ENCODE measurements at places on chromosomes 2 and 18. TPM values are rescaled to one million over a fixed set of nuclear protein-coding genes. Genes with fewer than 3 reads are reported as not detected.
A peak's percentile ranks its signal among the peaks of the same experiment; 100 is the strongest.

DNA sequence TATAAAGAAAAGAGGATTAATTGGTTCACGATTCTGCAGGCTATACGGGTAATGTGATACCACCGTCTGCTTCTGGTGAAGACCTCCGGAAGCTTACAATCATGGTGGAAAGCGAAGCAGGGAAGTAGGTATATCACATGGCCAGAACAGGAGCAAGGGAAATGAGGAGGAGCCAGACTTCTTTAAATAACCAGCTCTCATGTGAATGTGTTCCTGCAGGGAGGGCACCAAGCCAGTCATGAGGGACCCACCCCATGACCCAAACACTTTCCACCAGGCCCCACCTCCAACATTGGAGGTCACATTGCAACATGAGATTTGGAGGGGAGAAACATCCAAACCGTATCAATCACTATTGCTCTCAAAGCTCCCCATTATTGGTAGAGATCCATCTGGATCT is 61.8 kb downstream of the EFEMP1 start:
- H3K4me1 ChIP-seq, result no peaks in the 10 kb centered on the region
- H3K27me3 ChIP-seq, result no peaks in the 10 kb centered on the region
- H3K36me3 ChIP-seq, result no peaks in the 10 kb centered on the region
- H3K27ac ChIP-seq, result peak overlapping the region; percentile 50
- H3K4me3 ChIP-seq, result no peak overlapping the region

- H3K36me3 ChIP-seq, result no peaks in the 10 kb centered on the region
- H3K27ac ChIP-seq, result no peak overlapping the region
- peaks cover 4% of the 10 kb centered on the region for H3K4me1 ChIP-seq
- H3K4me3 ChIP-seq, result no peak overlapping the region
- H3K27me3 ChIP-seq, result no peaks in the 10 kb centered on the region
Observed at GRCh38 chr2:119647440-119648169, 31.4 kb upstream of the TMEM177 start.

GRCh38 chr2:136957044-136957443 is 191.7 kb downstream of the THSD7B start:
- H3K27ac ChIP-seq, result no peak overlapping the region
- H3K4me1 ChIP-seq, result no peaks in the 10 kb centered on the region
- H3K27me3 ChIP-seq, result no peaks in the 10 kb centered on the region
- H3K4me3 ChIP-seq, result no peak overlapping the region

Gene ZBTB7C
- total RNA-seq, result 10.8 TPM

DNA sequence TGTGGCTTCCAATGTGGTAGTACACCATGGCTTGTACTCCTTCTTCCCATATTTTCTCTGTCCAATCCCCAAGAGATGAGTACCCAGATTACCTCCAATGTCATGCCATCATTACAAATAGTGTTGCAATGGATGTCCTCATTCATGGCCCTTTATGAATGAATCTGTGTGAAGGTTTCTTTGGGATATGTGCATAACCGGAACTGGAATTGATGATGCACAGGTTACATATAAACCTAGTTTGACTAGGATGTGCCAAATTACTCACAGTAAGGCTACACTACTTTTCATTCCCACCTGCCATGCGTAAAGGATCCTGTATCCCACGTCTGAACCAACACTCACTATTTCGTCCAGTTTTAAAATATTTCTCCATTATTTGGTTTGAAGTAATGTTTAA is 173.9 kb upstream of the CXCR4 start:
- no peaks in the 10 kb centered on the region for H3K27me3 ChIP-seq
- H3K4me1 ChIP-seq, result no peaks in the 10 kb centered on the region
- peak; percentile 14 for DNase-seq
- H3K36me3 ChIP-seq, result no peaks in the 10 kb centered on the region
- no peak overlapping the region for H3K27ac ChIP-seq

GRCh38 chr2:74583504-74583903 is 29.0 kb downstream of the DOK1 start:
- no peaks in the 10 kb centered on the region for H3K4me1 ChIP-seq
- no peak overlapping the region for H3K27ac ChIP-seq
- H3K27me3 ChIP-seq, result no peaks in the 10 kb centered on the region

Gene L3MBTL4
- 2.0 TPM for total RNA-seq

- no peak overlapping the region for H3K4me3 ChIP-seq
- no peaks in the 10 kb centered on the region for H3K27me3 ChIP-seq
- no peak overlapping the region for H3K27ac ChIP-seq
- no peaks in the 10 kb centered on the region for H3K36me3 ChIP-seq
Observed at GRCh38 chr18:28112056-28112470, 64.9 kb downstream of the CDH2 start.

DNA sequence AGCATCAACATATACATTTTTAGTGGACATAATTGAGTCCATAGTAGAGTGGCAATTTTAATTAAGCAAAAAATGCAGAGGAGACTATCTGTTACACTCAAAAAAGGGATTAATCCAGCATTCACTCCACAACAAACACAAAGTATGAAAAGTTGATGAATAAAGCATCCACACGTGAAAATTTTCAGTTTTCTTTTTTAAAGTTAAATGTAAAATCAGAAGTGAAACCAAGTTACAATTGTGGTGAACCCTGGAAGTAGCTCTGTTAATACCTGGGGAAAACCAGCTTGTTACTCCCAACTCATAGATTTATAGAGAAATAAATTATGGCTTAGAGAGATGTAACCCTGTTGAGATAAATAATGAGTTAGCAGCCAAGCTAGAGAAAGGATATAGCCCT is 807.8 kb downstream of the TRIB2 start:
- H3K27ac ChIP-seq, result no peak overlapping the region
- no peaks in the 10 kb centered on the region for H3K4me1 ChIP-seq
- no peaks in the 10 kb centered on the region for H3K27me3 ChIP-seq
- DNase-seq, result no peak
- H3K36me3 ChIP-seq, result no peaks in the 10 kb centered on the region
- H3K4me3 ChIP-seq, result no peak overlapping the region

DNA sequence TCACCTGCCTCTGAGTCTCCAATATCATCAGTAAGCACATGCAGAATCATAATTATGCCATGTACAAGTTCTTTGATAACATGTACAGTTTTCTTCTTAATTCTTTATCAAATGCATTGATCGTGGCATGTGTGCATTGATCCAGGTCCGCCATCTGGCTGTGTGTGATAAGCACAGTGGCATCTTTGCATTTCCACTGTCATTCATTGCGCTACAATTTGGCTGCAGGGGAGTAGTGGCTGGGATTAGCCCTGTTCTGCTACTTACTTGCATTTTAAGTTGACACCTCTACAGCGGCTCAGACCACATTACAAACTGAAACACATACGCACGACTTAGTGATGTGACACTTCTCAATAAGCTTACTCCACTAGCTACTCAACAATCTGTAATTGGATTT is 83.6 kb upstream of the OTX1 start:
- no peaks in the 10 kb centered on the region for H3K4me1 ChIP-seq
- no peaks in the 10 kb centered on the region for H3K36me3 ChIP-seq
- H3K4me3 ChIP-seq, result no peak overlapping the region
- no peak for DNase-seq
- no peak overlapping the region for H3K27ac ChIP-seq
- H3K27me3 ChIP-seq, result no peaks in the 10 kb centered on the region

Gene GLI2
- 7.5 TPM for total RNA-seq

DNA sequence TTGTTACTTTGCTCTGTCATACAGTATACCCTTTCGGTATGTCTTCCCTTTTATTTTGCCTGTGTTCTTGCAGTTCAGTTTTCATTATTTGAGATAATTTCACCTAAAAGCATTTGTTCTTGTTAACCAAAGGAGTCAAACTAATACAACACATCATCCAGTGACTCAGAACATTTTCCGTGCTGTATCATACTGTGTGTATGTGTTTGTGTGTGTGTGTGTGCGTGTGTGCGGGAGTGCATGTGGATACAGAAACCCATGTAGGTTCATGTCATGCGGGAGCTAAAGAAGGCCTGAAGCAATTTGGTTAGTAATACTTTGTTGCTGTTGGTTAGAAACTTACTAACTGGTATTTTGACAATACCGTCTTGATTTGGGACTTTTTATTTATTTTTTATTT is 60.0 kb downstream of the CEP192 start:
- no peaks in the 10 kb centered on the region for H3K27me3 ChIP-seq
- no peak for DNase-seq
- no peaks in the 10 kb centered on the region for H3K4me1 ChIP-seq
- no peak overlapping the region for H3K27ac ChIP-seq
- no peak overlapping the region for H3K4me3 ChIP-seq
- H3K36me3 ChIP-seq, result peaks cover 38% of the 10 kb centered on the region

Gene LOXHD1
- not detected for total RNA-seq

Gene SLC5A7
- 1.1 TPM for total RNA-seq

Gene MEP1B
- not detected for total RNA-seq

DNA sequence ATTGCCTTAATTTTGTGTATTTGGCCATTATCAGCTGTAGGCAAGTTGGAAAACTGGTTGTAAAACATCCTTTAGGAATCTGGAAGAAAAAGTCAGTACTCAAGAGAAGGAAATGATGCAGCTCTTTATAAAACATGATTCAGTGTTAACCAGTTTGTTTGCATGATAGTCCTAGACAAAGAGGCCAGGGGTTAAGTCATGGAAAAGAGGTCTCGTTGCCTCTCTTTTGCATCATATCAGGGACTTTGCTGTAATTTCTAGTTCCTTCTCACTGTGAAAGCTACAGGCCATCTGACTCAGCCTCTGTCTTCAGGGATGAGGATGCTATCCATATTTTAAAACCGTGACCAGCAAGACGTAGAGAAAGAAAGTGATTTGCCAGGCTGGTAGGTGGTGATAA is 38.0 kb downstream of the NPAS2 start:
- no peak for DNase-seq
- no peaks in the 10 kb centered on the region for H3K36me3 ChIP-seq
- H3K4me1 ChIP-seq, result no peaks in the 10 kb centered on the region
- no peaks in the 10 kb centered on the region for H3K27me3 ChIP-seq
- H3K27ac ChIP-seq, result no peak overlapping the region

GRCh38 chr2:105761931-105762515 is 17.3 kb downstream of the NCK2 start:
- DNase-seq, result no peak
- no peak overlapping the region for H3K27ac ChIP-seq
- H3K36me3 ChIP-seq, result peaks cover 8% of the 10 kb centered on the region
- no peak overlapping the region for H3K4me3 ChIP-seq

GRCh38 chr2:15981646-15982045 is 41.3 kb downstream of the MYCN start:
- no peaks in the 10 kb centered on the region for H3K36me3 ChIP-seq
- H3K4me3 ChIP-seq, result no peak overlapping the region
- no peaks in the 10 kb centered on the region for H3K27me3 ChIP-seq
- no peak overlapping the region for H3K27ac ChIP-seq

DNA sequence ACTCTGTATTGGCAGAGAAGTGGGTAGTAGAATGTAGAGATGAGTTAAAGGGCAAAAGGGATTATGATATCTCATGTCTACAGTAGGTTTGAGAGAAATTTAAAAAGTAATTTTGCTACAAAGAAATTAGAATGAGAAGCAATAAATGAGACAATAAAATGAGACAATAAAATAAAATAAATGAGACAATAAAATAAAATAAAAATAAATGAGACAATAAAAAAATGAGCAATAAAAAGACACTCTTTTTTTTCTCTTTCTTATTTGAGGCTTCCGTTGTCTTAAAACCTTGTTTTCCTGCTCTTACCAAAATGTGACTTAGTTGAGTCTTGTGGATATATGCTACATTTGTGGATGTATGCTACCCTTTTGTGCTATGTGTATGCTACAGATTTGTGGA is 615.4 kb upstream of the PKDCC start:
- no peaks in the 10 kb centered on the region for H3K36me3 ChIP-seq
- no peaks in the 10 kb centered on the region for H3K4me1 ChIP-seq
- no peaks in the 10 kb centered on the region for H3K27me3 ChIP-seq
- no peak overlapping the region for H3K4me3 ChIP-seq

- H3K27me3 ChIP-seq, result no peaks in the 10 kb centered on the region
- DNase-seq, result peak; percentile 55
- no peaks in the 10 kb centered on the region for H3K4me1 ChIP-seq
- no peak overlapping the region for H3K4me3 ChIP-seq
- H3K36me3 ChIP-seq, result no peaks in the 10 kb centered on the region
Observed at GRCh38 chr18:6406910-6407470, 7.7 kb downstream of the L3MBTL4 start.

Gene DSG1
- not detected for total RNA-seq

DNA sequence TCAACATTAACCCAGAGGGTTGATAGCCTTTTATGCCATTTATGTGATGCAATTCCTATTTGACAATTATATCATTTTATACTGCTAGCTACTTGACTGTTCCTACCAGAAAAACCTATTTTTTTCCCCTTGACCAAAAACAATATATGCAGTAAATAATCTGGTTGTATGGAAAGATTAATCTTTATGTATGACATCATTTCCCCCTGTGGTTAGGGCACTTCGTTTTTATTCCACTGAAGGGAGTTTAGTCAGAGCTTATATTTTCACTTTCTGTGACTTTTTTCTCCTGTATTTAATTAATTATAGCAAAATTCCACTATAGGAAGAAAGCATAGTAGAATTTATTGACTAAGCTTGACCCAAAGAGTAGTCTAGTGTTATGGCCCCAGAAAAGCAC is 107.6 kb downstream of the HAUS1 start:
- peaks cover 19% of the 10 kb centered on the region for H3K4me1 ChIP-seq
- H3K27ac ChIP-seq, result no peak overlapping the region
- H3K4me3 ChIP-seq, result no peak overlapping the region
- H3K36me3 ChIP-seq, result peaks cover 11% of the 10 kb centered on the region

GRCh38 chr2:223054193-223054781 is 2.3 kb downstream of the KCNE4 start:
- H3K27me3 ChIP-seq, result no peaks in the 10 kb centered on the region
- peak overlapping the region; percentile 89 for H3K27ac ChIP-seq
- peak overlapping the region; percentile 64 for H3K4me3 ChIP-seq
- no peaks in the 10 kb centered on the region for H3K36me3 ChIP-seq
- H3K4me1 ChIP-seq, result peaks cover 76% of the 10 kb centered on the region

Gene CFAP221
- 0.17 TPM for total RNA-seq

Gene RNF152
- 14.3 TPM for total RNA-seq

Gene GTF2A1L
- total RNA-seq, result 22.8 TPM

Gene LONRF2
- total RNA-seq, result 41.1 TPM

GRCh38 chr2:138516030-138516704 is 14.6 kb downstream of the SPOPL start:
- no peaks in the 10 kb centered on the region for H3K36me3 ChIP-seq
- H3K27me3 ChIP-seq, result no peaks in the 10 kb centered on the region
- no peak for DNase-seq
- H3K27ac ChIP-seq, result no peak overlapping the region

GRCh38 chr2:207285473-207285815 is 119.7 kb upstream of the KLF7 start:
- H3K36me3 ChIP-seq, result no peaks in the 10 kb centered on the region
- H3K27me3 ChIP-seq, result no peaks in the 10 kb centered on the region
- H3K27ac ChIP-seq, result no peak overlapping the region
- H3K4me1 ChIP-seq, result no peaks in the 10 kb centered on the region
- H3K4me3 ChIP-seq, result no peak overlapping the region
- DNase-seq, result no peak

Gene CHRNG
- total RNA-seq, result not detected

DNA sequence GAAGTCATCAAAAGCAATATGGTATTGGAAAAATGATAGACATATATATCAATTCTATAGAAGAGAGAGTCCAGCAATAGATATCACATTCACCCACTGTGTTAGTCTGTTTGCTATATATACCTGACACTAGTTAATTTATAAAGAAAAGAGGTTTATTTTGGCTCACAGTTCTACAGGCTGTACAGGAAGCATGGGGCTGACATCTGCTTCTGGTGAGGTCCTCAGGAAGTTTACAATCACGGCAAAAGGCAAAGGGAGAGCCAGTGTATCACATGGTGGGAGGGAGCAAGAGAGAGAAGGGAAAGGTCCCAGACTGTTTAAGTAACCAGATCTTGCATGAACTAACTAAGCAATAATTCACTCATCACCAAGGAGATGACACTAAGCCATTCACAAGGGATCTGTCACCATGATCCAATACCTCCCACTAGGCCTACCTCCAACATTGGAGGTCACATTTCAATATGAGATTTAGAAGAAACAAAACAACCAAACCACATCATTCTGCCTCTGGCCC is 470.6 kb downstream of the METTL4 start:
- no peak overlapping the region for H3K4me3 ChIP-seq
- no peak for DNase-seq
- no peaks in the 10 kb centered on the region for H3K4me1 ChIP-seq

All from esophagus muscularis mucosa (tissue), 4 donors.